NCI-H1417 (cell line): ENCODE measurements at places on chromosomes 7 and 10.

- no peak for DNase-seq
These were observed 104.3 kb upstream of the STEAP1B start for GRCh38 chr7:22604246-22604645.

DNA sequence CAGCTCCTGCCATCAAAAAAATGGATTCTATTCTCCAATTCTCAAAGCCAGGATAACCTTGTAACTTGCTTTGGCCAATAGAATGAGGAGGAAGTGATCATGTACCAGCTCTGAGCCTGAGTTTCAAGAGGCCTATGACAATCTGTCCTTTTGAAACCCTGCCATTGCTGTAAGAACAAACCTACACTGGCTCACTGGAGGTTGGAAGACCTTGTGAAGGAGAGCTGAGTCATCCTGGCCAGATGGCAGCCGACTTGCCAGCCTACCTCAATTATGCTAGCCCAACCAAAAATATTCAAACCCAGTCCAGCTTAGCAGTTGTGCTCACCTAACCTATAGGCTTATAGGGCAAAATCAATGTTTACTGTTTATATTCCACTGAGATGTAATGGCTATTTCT is 93.0 kb downstream of the HGF start:
- no peak for DNase-seq

GRCh38 chr10:98299341-98299740 is 31.3 kb upstream of the LOXL4 start:
- no peak for DNase-seq

DNA sequence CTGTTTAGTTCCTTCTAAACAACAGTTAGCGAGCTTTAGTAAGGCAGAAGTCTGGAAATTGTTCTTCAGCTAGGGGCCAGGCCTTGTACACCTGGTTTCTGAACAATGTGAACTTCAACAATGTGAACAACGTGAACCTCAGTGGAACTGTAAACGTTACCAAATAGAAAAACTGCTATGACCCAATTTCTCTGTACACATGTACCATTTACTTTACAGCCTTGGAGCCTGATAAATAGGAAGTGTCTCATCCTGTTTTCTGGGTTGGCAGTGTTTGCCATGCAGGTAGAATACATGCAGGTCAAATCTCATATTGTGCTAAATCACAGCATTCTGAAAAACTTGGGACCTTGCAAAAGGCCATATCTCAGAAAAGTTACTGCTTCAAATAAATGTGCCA is 1.6 kb downstream of the STEAP4 start:
- no peak for DNase-seq
